Astrocyte of the hippocampus (primary cell): ENCODE measurements at places on chromosomes 16 and 17.
A peak's percentile ranks its signal among the peaks of the same experiment; 100 is the strongest.

DNA sequence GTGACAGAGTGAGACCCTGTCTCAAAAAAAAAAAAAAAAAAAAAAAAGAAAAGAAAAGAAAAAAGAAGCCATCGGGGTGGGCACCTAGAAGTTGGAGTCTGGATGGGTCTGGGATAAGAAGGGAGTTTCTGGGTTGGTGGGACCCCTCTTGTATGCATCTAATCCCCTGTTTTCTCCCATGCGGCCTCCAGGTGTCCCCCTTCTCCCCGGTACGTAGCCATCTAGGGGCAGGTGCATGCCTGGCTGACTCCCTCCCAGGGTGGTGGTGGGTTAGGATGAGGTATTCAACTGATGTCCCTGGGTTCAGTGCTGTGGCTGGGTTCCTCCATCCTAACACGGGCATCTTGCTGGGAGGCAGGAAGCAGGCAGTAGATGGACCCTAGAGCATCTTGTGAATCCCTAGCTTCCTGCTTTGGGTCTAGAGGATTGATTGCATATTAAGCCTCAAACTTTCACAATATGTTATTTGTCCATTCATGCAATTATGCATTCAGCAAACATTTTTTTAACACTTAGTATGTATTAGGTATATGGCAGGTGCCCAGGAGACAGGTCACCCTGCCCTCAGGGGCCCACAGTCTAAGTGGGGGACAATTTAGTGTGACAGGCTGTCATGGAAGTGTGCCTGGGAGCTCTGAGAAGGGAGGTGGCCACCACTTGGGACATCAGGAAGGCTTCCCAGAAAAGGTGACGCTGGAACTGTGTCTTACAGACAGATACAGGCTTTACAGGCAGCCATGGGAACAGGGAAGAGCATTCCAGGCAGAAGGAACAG is 13.1 kb downstream of the FMNL1 start:
- no peak for DNase-seq

GRCh38 chr16:50600582-50601283 is 52.5 kb downstream of the NKD1 start:
- no peak for DNase-seq

GRCh38 chr16:19672378-19672777 is 45.6 kb downstream of the KNOP1 start:
- DNase-seq, result peak; percentile 38

- DNase-seq, result no peak
These were observed 30.6 kb downstream of the FAM20A start for GRCh38 chr17:68570526-68570925.

DNA sequence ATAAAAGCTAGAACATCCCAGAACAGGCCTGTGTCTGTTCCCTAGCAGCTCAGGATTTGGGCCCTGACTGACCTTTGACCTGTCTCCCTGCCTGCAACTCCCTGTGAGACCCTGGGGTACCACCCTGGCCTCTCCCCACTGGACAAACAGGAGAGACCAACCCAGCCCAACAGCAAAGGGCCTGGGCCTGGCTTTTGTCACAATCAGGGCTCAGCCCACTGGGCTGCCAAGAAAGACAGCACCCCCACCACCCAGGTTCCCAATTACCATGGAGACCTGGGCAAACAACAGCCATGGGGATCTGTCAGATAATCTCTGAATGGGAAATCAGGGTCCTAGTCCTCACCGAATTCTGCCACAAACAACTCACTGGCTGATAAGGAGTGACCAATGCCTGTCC is 11.1 kb downstream of the PLLP start:
- DNase-seq, result no peak

GRCh38 chr17:8806926-8807550 is 7.9 kb upstream of the MFSD6L start:
- no peak for DNase-seq

- DNase-seq, result no peak
These were observed 8.4 kb upstream of the HSBP1 start for GRCh38 chr16:83799336-83799735.

GRCh38 chr16:21646091-21646490 is 6.3 kb downstream of the IGSF6 start:
- DNase-seq, result no peak

DNA sequence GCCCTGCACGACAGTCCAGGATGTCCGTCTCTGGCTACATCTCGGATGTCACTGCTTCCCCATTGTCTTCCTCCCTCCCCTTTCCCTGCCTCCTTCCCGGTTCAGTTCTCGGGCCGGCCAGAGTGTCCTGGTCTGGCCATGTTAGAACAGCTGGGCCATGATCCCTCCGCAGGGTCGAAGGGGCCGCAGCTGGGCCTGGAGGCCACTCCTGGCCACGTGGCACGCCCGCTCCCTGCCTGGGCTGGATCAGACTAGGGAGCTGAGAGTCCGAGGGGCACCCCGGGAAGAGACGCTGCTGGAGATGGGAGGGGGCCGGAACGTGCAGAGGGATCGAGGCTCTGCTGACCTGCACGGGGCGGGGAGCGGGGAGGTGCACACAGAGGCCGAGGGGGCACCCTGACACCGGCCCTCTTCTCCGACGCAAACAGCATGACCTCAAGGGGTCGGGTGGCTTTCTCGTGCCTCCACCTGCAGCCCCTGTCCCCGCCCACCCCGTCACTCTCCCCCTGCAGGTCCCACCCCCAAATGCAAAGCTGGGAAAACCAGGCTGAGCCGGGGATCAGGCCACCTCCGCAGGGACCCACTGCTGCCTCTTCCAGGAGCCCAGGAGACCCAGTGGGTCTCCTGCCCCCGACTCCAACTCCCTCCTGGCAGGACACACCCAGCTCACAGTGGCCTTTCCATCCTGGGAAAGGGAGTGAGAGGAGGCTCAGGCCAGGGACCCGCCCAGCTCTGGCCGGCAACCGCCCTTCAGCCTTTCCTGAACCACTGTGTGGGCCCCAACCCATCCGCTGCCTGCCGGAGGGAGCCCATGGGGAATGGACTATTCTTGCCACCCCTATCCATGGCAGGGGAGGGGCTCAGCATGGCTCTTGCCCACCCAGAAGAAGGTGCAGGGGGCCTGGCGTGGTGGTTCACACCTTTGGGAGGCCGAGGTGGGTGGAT is 38.5 kb downstream of the CTU2 start:
- DNase-seq, result no peak

GRCh38 chr17:35051579-35052240 is 11.8 kb downstream of the RFFL start:
- DNase-seq, result peak; percentile 82

GRCh38 chr16:65608455-65608854 is 486.6 kb upstream of the CDH11 start:
- no peak for DNase-seq

DNA sequence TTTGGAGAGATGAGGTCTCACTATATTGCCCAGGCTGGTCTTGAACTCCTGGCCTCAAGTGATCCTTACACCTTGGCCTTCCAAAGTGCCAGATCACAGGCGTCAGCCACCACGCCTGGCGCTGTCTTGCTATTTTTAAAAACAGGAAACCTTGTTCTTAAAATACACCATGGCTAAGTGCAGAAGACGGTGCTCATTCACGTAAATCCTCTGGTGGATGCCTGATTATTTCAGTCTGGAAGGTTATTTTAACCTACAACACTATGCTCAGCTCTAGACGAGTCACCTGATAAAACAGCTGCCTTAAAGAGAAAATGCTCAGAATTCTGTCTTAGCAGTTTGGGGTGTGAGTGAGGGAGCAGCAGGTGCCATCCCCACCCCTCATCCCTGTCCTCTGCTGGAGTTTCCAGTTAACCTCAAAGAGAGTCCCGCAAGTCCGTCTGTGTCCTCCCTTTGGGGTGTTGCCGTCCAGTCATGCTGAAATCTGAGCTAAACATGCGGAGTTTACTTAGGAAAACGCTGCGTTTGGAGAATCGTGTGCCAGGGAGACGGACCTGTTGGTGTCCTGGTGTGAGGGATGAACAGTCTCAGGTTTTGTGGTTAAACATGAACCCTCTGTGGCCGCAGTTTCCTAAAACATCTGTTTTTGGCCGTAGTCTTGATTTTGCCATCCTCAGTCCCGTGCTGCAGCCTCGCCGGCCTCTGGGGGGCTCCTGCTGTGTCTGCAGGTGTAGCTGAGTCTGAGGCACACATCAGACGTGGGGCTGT is 17.1 kb downstream of the SPG7 start:
- DNase-seq, result no peak

DNA sequence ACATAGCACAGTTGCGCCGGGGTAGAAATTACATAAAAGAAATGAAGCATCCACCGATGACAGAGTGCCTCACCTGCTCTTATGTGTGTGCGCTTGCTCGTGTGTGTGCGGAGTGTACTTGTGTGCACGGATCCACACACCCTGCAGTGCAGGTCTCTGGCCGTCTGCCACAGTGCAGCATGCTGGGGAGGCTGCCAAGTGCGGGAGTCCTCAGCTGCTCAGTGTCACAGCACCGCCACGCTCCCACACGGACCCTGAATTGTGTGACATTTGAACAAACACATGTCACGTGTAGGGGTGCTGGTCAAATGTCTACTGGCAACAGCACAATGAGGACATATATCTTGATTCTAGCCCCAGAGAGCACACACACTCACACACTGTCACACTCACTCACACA is 243.0 kb upstream of the MYOCD start:
- DNase-seq, result no peak

DNA sequence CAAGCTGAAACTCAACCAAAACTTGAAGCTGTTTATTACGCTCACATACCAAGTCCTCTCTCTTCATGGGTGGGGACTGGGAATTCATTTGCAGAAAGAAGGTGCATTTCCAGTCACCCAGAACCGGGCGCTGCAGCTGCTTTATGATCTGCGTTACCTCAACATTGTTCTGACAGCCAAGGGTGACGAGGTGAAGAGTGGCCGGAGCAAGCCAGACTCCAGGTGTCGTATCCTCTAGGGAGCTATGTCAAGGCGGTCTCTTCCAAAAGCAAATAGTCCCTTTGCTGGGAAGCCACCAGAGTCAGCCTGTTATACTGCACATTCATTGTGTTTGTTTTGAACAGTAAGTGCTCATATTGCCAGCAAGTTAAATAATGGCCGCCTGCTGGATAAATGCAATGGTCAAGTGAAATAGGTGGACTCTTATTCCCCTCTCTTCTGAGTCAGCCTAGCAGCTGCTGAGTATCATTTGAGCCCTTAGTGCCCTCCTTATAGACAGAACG is 12.7 kb downstream of the COG1 start:
- no peak for DNase-seq

DNA sequence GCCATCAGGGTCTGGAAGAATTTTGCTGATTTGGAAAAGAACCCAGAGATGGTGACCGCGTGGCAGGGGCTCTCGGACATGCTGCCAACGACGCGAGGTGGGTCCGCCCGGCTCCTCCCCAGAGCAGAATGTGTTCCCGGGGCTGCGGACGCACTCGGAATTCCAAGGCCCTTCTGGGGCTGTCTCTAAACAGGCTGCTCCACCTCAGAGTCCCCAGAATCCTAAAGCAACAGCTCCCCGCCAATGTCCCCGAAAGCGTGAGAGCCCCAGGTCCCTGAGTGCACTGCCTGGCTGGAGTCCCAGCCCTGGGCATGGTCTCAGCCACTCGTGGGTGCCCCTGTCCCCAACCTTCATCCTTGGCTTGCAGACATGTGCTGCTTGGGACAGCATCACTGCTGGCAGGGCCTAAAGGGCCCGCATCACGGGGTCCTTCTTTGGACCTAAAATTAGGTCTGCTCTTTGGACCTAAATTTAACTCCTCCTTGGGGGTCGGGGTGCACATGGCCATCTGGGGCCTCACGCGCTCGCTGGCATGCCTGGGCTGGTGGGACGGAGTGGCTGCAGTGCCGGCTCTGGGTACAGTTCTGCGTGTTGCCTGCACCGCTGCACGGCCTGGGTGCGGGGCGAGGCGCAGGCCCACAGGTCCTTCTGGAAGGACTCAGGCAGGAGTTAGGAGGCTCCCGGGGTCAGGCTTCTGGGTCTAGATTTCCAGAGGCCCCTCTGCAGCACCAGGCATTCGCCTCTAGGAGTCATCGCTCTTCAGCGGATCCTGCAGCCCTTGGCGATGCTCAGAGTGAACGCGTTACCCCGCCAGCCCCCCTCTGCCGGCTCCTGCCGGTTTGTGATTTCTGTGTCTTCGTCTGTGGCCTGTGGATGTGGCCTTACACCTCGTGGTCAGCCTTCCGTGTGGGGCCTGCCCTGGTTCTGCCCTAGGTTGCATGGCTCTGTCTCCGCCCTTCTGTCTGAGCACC is 41.9 kb upstream of the CHMP6 start:
- no peak for DNase-seq

DNA sequence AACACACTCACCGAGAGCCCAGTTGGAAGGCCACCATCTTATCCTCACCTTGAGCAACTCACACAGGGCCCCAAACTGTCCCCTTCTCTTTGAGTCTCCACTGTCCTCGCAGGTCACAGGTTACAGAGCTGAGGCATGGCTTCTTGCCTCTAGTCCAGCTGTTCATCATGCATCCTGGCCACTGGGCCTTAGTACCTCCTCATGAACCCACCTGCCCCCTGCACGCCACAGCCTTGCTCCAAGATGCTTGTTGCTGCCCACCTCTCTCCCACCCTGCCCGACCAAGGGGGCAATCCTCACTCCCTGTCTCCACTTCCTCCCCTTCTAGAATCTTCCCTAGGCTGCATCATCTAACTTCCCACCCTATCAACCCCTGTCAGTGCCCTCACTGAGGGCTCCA is 17.1 kb downstream of the CDH5 start:
- DNase-seq, result no peak

DNA sequence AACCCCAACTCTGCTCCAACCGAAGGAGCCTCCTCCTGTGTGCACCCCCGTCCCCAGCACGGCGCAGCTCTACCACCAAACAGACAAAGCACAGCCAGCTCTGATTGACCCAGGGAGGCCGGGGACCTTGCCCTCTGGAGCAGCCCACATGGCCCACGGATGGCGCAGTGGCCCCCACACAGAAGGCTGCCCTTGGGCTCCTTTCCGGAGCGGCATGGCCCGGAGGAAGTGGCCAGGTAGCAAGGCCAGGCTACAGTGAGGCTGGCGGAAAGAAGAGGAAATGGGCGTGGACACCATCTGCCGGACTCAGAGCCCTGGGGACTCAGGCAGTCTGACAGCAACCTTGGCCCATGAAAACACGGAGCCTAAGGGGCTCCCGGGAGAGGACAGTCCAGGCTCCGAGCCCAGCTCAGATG is 19.9 kb upstream of the ZC3H18 start:
- DNase-seq, result no peak

GRCh38 chr17:49565948-49566491 is 9.7 kb upstream of the NXPH3 start:
- peak; percentile 28 for DNase-seq

- DNase-seq, result no peak
These were observed 13.5 kb upstream of the ERCC4 start for GRCh38 chr16:13906168-13907089.

DNA sequence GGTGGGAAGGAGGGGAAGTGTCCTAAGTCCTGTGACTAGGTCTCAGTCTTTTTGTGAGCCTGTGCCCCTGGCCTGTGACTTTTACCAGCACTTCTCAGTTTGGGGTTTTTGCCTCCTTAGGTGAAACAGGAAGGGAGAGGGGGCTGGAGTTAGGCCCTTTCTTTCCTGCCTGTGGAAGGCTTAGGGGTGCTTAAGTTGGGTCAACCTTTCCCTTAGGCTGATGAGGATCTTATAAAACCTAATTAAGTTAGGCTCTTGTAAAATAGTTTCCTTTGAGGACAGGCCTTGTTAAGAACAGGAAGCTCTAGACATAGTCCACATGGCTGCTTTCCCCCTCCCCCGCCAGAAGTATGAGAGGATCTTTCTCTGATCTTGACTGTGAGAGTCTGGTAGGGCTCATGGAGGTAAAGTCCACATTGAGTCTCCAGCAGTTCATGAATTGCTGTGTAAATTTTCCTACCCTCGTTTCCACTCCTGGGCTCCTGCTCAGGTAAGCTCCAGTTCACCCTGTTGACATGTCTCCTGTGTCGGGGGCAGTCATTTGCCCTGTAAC is 17.0 kb upstream of the DNASE1 start:
- DNase-seq, result no peak

- no peak for DNase-seq
These were observed 14.4 kb upstream of the LGALS3BP start for GRCh38 chr17:78993981-78994671.
